ENCODE measurements at places on chromosomes 6 and 20.
A peak's percentile ranks its signal among the peaks of the same experiment; 100 is the strongest.

GRCh38 chr20:61857884-61858283 is 207.8 kb downstream of the TAF4 start:
- H3K27me3 ChIP-seq, result no peaks in the 10 kb centered on the region
- no peak overlapping the region for H3K27ac ChIP-seq
- no peak overlapping the region for H3K4me3 ChIP-seq
- no peak for DNase-seq

DNA sequence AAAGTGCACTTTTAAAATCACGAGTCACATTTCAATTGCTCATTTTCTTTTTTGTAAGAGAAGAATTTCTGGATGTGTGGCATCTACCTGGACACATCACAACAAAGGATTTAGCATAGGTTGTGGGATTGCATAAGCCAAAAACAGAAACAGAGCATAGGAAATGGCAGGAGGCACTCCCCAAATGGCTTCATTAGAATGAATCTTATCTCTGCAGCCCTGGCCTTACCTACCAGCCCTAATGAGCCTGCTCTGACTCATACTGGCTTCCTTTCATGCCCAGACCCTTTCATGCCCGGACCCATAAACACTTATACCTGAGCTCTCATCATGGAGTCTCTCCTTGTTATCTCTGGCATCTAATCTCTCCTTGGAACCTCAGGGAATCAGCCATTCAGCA is 23.9 kb upstream of the SPTLC3 start:
- no peak overlapping the region for H3K27ac ChIP-seq
- DNase-seq, result no peak
- no peaks in the 10 kb centered on the region for H3K27me3 ChIP-seq
- H3K4me3 ChIP-seq, result no peak overlapping the region
- no peaks in the 10 kb centered on the region for H3K4me1 ChIP-seq
- no peaks in the 10 kb centered on the region for H3K36me3 ChIP-seq

GRCh38 chr20:24629668-24630067 is 160.2 kb downstream of the SYNDIG1 start:
- H3K27ac ChIP-seq, result no peak overlapping the region
- no peaks in the 10 kb centered on the region for H3K36me3 ChIP-seq
- H3K4me3 ChIP-seq, result no peak overlapping the region
- no peaks in the 10 kb centered on the region for H3K27me3 ChIP-seq

DNA sequence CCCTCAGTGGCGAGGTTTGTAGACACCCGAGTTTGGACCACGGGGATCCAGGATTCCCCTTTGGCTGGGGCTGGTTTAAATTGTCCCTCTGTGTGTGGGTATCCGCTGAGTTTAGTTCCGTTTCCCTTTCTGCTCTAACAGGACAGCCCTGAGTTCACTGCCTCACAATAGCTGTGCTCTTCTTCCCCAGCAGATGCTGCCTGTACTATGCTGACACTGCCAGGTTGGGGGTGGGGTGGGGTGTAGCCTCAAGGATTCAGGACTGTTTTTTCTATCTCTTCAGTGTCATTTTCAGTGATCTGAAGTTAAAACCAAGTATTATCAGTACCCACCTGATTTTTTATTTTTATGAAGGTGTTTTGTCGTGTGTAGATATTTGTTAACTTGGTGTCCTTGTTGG is 655.0 kb downstream of the COL12A1 start:
- H3K27me3 ChIP-seq, result no peaks in the 10 kb centered on the region
- H3K27ac ChIP-seq, result no peak overlapping the region
- H3K4me1 ChIP-seq, result no peaks in the 10 kb centered on the region
- DNase-seq, result no peak
- no peak overlapping the region for H3K4me3 ChIP-seq

DNA sequence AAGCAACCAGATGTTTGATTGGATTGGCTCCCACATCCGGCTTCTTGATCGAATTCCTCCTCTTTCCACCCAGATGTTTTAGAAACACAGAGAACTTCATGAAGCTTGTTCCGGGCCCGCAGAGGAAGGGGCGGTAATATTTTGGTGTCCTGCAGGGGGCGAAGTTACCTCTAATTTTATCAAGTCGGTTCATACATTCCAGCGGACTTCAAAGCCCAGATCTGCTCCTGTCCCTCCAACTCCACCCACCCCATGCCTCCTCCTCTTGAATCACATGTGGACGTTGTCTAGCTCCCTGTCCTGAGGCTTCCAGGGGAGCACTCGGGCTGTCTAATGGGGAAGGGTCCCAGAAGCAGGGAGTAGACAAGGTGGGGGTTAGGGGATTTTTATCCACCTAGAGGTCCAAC is 2.9 kb upstream of the BMP6 start:
- H3K27ac ChIP-seq, result no peak overlapping the region
- H3K4me3 ChIP-seq, result no peak overlapping the region
- peak; percentile 87 for DNase-seq
- H3K4me1 ChIP-seq, result peaks cover 33% of the 10 kb centered on the region
- peaks cover 11% of the 10 kb centered on the region for H3K27me3 ChIP-seq
- H3K36me3 ChIP-seq, result no peaks in the 10 kb centered on the region

- DNase-seq, result no peak
- no peak overlapping the region for H3K27ac ChIP-seq
- H3K36me3 ChIP-seq, result no peaks in the 10 kb centered on the region
These were observed 49.0 kb downstream of the SLC22A23 start for GRCh38 chr6:3407840-3408239.

DNA sequence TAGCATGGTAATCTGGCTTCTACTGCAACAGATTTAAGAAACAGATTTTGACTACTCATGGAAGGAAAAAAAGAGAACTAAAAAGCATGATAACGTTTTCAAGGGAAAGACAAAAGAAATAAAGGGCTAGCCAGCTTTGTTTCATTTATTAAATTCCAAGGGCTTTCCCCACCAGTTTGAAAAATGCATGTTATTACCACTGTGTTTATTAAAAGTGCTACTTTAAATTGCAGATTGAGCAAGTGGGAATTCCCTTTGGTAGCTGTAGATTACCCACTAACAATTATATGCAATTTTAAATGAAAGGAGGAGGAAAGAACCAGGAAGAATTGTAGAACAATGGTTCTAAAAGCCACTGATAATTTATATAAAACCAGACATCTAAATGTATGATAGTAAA is 40.6 kb upstream of the NHSL1 start:
- no peak for DNase-seq
- no peak overlapping the region for H3K27ac ChIP-seq
- H3K4me3 ChIP-seq, result no peak overlapping the region
- no peaks in the 10 kb centered on the region for H3K36me3 ChIP-seq

DNA sequence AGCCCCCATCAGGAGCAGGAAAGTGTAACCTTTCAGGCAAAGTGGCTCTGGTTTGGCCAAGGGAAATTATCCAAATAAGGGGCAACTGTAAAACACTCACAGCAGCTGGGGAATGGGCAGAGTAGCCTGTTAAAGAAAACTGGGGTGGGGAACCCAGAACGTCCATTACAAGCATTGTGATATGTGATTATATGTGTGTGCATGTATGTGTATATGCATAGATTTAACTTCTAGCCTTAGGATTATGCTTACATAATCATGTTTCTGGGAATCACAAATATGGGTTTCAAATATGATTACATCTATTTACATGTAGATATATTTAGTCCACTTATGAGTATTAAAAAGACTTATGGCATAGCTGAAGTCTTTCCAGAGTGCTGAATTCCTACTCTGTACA is 278.1 kb upstream of the JAG1 start:
- H3K4me3 ChIP-seq, result no peak overlapping the region
- H3K36me3 ChIP-seq, result no peaks in the 10 kb centered on the region
- no peaks in the 10 kb centered on the region for H3K27me3 ChIP-seq
- H3K27ac ChIP-seq, result no peak overlapping the region

DNA sequence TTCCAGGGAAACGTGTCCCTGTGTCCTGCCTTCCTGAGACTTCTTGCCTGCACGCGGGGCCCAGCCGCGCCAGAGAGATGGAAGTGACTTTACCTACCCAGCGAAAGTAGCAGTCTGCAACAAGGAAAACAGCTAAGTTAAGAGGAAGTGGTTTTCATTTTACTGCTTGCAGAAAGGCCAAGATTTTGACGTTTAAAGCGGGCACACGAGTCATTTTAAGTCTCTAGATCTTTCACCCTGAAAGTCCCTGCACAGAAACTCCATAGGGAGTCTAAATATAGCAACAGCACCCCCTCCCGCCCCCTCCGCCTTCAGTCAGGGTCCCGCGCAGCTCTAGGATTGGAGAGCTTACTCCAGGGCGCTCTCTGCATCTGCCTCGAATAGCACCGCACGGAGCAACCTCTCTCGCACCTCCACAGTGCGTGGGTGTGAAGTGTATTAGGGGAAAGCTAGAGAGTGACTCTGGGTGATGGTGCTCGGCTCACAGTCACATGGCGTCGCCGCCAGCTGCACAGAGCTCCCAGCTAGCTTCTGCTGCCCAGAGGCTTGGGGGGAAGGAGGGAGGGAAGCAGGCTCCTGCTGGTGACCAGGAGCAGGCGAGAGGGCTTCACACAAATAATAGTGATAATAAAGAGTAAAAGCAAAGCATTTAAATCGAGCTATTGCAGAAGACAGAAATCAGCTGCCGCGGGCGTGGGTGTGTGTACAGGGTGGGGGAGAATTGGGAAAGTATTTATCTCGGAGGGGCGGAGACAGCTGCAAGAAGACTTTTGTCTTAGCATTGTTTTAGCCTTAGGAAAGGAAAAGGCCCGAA is 1.8 kb upstream of the KCNQ5 start:
- no peaks in the 10 kb centered on the region for H3K36me3 ChIP-seq
- no peak overlapping the region for H3K27ac ChIP-seq
- H3K4me3 ChIP-seq, result peak overlapping the region; percentile 11
- peak; percentile 24 for DNase-seq
- peaks cover 35% of the 10 kb centered on the region for H3K4me1 ChIP-seq
- no peaks in the 10 kb centered on the region for H3K27me3 ChIP-seq

DNA sequence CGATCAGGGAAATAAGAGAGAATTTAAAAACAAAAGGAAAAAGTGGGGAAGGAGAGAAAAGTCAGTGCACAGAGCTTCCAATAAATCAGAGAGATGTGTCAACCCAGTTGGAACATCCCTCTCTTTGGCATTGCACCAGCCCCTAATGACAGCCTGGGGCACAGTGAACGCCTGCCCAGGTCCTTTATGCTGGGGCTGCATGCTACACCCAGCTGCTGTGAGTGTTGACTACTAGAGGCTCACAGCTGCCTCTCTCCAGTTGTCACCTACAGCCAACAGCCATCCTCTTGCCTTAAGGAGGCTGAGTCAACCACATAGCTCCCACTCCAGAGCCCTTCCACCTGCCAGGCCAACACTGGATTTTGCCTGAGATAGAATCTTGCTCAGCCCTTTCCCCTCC is 19.0 kb downstream of the OR2H2 start:
- DNase-seq, result no peak
- no peak overlapping the region for H3K4me3 ChIP-seq
- no peaks in the 10 kb centered on the region for H3K27me3 ChIP-seq
- H3K4me1 ChIP-seq, result no peaks in the 10 kb centered on the region
- no peaks in the 10 kb centered on the region for H3K36me3 ChIP-seq

DNA sequence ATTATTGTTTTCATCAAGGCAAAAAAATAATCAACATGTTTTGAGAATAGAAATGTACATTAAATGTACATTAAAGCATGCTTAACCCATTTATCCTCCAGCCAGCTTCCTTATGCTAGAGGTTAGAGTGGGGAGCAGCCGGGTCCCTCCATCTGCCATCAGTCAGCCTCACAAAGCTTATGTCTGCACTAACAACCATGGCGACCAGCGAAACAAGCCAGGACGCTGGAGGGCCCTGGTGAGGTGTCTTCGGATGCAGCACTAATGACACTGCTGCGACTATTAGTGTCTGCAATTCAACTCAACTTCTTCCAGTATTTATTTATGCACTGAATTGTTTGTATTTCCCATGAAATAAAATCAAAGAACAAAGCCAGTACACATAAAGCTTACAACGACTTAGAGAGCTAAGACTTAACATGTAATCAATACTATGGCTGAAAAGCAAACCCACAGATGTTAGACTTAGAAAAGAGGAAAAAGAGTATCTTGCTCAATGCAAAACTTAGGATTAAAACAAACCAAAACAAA is 6.8 kb downstream of the CLDN20 start:
- no peak overlapping the region for H3K27ac ChIP-seq
- no peaks in the 10 kb centered on the region for H3K36me3 ChIP-seq
- no peaks in the 10 kb centered on the region for H3K27me3 ChIP-seq
- DNase-seq, result no peak
- H3K4me3 ChIP-seq, result no peak overlapping the region
- H3K4me1 ChIP-seq, result no peaks in the 10 kb centered on the region

DNA sequence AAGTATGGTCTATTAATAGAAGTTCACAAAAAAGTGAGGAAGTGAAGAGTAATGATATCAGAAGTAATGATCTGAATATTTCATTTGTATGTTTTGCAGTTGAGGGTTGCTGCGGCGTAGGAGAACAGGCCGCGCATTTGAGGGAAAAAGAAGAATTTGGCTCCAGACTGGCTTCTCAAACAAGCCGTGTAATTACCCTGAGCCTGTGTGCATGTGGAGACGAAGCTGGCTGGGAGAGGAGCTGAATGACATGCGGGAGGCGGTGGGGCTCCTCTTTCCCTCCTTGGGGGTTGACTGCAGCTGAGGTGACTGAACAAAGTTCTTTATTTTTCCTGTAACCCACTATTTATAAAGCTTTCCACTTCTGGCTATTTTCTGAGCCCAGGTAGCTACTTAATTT is 115.5 kb upstream of the AFDN start:
- no peak overlapping the region for H3K4me3 ChIP-seq
- H3K27ac ChIP-seq, result no peak overlapping the region
- H3K4me1 ChIP-seq, result no peaks in the 10 kb centered on the region
- no peaks in the 10 kb centered on the region for H3K36me3 ChIP-seq

- H3K27ac ChIP-seq, result no peak overlapping the region
- no peak overlapping the region for H3K4me3 ChIP-seq
- no peak for DNase-seq
- H3K36me3 ChIP-seq, result no peaks in the 10 kb centered on the region
- no peaks in the 10 kb centered on the region for H3K4me1 ChIP-seq
These were observed 206.8 kb downstream of the TINAG start for GRCh38 chr6:54515013-54515412.

DNA sequence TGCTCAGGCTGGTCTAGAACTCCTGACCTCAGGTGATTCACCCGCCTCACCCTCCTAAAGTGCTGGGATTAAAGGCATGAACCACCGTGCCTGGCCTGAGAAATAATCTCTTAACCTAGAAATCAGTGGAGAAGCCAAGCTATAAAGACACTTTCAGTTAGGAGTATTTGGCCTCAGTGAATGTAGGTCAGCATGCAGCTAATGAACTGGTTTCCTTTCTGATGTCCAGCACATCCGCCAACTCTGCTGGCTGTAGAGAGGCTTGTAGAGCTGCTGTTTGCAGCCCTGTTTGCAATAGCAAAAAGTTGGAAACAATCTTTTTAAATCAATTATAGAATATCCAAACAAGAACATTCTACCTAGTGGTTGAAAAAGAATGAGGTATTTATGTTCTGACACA is 42.4 kb upstream of the ELOVL5 start:
- no peak for DNase-seq
- no peak overlapping the region for H3K4me3 ChIP-seq
- no peaks in the 10 kb centered on the region for H3K36me3 ChIP-seq
- H3K27me3 ChIP-seq, result no peaks in the 10 kb centered on the region

- DNase-seq, result no peak
- H3K27me3 ChIP-seq, result no peaks in the 10 kb centered on the region
- H3K36me3 ChIP-seq, result no peaks in the 10 kb centered on the region
- no peak overlapping the region for H3K27ac ChIP-seq
- H3K4me1 ChIP-seq, result peaks cover 5% of the 10 kb centered on the region
These were observed 14.8 kb downstream of the PGK2 start for GRCh38 chr6:49772285-49772684.

GRCh38 chr20:16350465-16350864 is 222.8 kb downstream of the KIF16B start:
- no peaks in the 10 kb centered on the region for H3K36me3 ChIP-seq
- no peak for DNase-seq
- H3K4me1 ChIP-seq, result no peaks in the 10 kb centered on the region
- no peak overlapping the region for H3K27ac ChIP-seq
